Stimulated activated CD4-positive, alpha-beta T cell treated with anti-CD3 and anti-CD28 coated beads, TNF-alpha, amount 100 ng/mL, for 48 hours (primary cell): ENCODE measurements at places on chromosomes 7 and 10.

DNA sequence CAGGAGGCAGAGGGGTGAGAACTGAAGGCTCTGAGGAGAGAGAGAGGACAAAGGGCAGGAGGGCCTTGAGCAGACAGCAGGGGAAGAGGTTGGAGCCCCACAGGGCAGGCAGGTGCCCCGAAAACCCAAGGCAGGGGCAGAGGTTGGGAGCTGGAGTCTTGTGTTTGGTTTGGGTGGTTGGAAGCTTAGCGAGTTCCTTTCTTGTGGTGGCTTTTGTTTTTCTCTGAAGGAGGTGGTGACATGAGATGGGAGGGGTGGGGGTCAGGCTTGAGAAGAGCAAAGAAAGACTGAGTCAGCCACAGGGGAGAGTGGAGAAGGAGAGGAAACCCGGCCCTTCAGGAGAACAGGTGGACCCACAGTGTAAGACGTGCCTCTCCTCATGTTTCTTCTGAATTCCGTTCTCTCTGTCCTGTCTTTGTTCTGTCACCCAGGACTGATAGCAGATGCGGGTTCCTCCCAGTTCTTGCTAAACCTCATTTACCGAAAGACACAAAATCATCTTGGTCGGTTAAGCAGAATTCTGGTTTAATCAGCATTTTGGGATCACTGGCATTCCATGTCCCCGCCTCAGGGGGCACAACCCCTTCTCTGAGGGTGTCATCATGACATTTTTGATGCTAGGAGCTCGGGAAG is 95.3 kb downstream of the INSYN2A start:
- no peak for DNase-seq

- no peak for DNase-seq
These were observed 21.9 kb downstream of the PDCD4 start for GRCh38 chr10:110893559-110894179.

- no peak for DNase-seq
These were observed 2.1 kb upstream of the GUSB start for GRCh38 chr7:65983965-65984658.

GRCh38 chr10:132564249-132564605 is 26.6 kb downstream of the INPP5A start:
- DNase-seq: no peak

DNA sequence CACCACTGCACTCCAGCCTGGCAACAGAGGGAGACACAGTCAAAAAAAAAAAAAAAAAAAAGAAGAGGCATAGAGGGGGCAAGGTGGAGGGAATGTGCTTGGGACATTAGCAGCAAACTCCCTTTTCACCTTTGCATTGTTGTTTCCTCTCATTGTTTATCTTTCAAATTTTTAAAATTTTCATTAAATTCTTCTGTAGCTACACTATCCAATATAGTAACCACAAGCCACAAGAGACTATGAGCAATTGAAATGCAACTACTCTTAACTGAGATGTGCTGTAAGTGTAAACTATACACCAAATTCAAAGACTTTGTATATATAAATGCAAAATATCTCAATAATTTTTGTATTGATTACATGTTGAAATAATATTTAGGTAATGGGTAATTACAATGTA is 43.4 kb downstream of the EBLN1 start:
- DNase-seq: no peak

DNA sequence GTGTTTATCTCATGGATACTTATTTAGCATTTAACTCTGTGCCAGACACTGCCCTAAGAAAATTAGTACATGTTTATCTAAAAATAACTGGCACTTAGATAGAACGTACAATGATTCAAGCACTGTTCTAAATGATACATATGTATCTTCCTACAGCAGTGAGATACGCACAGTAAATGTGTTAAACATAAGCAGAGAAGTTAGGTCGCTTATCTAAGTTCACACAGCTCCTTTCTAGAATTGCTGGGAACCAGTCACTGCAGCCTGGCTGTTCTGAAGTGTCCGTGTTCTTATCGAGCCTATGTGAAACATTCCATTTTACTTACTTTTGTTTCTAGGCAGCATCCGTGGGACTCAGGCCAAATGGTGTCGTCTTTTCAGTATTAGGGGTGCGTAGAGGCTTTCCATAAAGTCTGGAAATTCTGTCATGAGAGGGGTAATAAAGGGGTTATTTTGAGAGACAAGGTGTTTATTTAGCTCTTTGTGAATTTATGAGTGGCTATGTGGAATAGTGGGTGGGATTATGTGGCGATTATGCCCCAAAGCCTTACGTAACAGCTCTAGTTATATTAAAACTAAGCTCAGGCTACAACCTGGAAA is 186.9 kb downstream of the SND1 start:
- DNase-seq: no peak

- no peak for DNase-seq
These were observed 521.3 kb upstream of the LRRN3 start for GRCh38 chr7:110569486-110570205.

DNA sequence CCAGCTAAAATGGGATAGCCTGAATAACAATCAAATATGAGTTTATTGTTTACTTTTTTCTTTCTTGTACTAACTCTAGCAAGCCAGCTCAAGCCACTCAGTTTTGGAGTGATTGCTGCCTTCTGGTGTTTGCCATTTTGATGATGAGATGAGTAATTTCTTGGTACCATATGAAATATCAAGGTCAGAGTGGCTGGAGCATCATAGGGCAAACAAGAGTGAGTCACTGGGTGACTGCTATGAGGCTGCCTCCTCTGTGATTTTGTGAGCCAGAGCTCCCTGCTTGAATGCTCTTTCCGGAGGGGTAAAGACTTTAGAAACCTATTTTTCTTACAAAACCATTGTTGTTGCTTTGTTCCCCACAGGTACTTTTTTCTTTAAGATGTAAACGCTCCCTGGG is 295.6 kb downstream of the PRKG1 start:
- no peak for DNase-seq

- DNase-seq: no peak
These were observed 59.1 kb downstream of the STK32C start for GRCh38 chr10:132248455-132249225.

DNA sequence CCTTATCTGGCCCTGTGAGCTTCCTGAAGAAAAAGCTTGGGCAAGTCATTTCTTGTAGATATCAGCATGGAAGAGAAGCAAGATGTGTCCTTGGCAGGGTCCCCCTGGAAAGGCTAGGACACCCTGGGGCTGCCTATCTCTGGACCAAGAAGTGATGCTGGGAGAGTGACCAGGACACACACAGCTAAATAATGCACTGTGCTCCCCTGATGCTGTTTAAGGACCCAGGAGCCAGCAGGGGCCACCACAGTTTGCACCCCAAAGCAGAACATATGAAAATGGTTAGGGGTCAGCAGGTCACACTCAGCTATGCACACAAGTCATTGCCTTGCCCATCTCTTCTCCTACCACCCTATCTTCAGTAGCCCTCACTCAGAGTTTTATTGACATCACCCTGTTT is 47.9 kb upstream of the GPR26 start:
- no peak for DNase-seq

GRCh38 chr10:87506956-87507355 is 2.3 kb downstream of the MINPP1 start:
- DNase-seq: no peak

- DNase-seq: no peak
These were observed 2.0 kb downstream of the MUC12 start for GRCh38 chr7:100971111-100972001.

GRCh38 chr10:93412801-93413200 is 69.3 kb downstream of the MYOF start:
- DNase-seq: no peak

GRCh38 chr10:71274901-71275796 is 43.9 kb upstream of the SLC29A3 start:
- no peak for DNase-seq

GRCh38 chr7:82559193-82559805 is 115.7 kb upstream of the CACNA2D1 start:
- DNase-seq: no peak
